ENCODE measurements at places on chromosomes 1 and 21. TPM values are rescaled to one million over a fixed set of nuclear protein-coding genes. Genes with fewer than 3 reads are reported as not detected.

GRCh38 chr1:7322283-7322785, 448.8 kb upstream of the VAMP3 start:
- DNase-seq: no peak

DNA sequence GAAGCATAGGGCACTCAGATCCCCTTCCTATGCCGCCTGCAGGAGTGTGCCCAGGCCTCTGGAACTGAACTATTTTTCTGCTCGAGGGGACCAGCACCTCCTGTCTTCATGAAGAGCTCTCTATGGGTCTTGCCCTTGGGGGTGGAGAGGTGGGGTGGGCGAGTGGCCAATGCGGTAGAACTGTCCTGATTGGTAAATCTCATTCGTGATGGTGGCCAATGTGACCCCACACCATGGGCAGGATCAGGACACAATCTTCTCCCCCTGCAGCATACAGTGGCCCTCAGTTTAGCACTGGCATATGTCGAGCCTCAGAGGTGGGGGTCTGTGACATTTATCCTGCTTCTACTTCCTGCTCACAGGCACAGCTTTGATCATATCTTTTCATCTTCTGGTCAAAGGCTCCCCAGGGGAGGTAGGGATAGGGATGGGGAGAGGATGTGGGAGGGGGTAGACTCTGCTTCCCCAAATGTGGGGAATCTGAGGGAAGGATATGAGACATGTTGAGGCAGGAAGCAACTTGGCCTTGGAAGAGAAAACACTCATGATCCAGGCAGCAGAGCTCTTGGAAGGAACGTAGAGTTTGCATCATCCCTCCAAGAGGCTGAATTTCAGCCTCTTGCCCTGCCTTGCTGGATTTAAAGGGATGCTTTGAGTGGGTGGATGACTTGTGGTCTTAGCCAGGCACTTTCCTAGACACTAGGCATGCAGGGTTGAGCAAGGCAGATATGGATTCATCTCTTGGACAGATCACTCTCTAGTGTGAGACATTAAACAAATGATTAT, 81.8 kb downstream of the LAMC2 start:
- DNase-seq: no peak

DNA sequence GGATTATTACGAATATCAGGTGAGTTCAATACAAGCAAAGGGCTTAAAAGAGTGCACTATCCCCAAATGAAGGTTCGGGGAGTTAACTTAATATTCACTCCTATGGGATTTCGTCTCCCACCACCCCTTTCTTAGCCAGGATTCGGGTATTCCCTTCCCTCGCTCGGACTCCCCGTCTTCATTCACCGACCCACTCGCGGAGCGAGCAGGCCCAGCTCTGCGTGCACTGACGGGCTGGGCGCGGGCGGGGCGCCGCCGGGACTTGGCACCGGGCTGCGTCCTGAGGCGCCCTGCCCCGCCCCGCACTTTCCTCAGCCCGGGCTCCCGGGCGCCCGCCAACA, 7.7 kb upstream of the MPZL1 start:
- DNase-seq: no peak

DNA sequence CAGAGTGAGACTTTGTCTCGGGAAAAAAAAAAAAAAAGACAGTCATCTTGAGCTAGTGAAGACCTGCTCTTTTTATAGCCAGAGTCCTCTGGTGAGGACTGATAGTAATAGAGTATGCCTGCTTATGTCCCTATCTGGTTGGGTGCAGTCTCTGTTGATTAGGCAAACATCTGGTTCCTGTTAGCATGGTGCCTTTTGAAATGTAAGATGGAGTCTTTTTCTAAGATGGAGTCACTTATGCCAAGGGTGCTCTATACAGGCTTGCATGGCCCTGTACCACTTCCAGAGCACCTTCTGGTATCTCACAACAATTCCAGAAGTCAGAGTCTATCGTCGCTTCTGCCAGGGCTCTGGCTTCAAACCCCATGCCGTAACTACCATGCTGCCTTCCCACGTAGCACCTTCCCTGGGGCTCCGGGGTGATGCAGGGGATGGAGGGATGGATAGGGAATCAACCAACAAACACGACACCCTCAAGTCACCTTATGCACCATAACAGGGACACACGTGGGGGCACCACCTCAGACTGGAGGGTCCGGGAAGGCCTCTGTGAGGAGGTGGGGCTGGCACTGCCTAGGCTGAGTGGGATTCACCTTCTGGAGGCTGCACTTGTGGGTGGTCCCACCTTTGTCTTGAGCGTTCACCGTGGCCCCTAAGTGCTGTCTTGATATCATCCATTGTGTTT, 11.6 kb upstream of the PADI6 start:
- no peak for DNase-seq

DNA sequence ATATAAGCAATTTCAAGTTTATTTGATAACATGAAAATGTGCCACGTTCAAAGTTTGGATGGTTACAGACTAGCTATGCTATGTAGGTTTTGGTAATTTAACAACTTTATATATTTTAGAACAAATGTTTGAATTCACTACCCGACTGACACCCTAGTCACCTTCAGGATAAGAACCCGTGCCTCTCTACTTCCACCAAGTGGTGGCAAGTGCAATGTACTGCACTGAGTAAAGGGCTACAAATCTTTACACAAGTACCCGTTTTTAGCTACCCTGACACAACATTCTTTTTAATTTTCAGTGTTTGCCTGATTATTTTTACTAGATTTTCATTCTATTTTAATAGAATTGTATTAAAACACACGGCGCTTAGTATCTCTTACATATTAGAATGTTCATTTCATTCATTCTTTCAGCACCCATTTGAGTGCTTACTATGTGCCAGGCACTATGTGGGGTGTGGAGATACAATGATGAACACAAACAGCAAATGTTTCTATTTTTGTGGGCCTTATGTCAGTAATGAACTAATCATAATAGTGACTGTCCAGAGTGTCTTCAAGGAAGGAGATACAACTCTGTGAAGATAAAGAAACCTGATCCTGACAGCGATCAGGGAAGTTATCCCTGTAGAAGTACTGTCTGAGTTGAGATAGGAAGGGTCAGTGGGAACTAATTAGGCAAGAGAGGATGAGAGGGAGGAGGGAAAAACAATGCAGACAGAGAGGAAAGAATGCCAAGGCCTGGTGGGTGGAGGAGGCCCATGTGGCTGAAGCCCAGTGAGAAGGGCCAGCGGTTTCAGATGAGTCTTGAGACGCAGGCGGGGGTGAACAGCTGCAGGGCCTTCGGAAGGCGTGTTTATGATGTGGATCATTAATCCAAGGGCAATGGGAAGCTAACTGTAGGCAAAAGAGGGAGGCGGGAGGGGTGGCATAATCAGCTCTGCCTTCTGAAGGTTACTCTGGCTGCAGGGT, 3.8 kb downstream of the LCA5L start:
- no peak for DNase-seq

GRCh38 chr1:214542275-214543199, 8.9 kb downstream of the PTPN14 start:
- no peak for DNase-seq

DNA sequence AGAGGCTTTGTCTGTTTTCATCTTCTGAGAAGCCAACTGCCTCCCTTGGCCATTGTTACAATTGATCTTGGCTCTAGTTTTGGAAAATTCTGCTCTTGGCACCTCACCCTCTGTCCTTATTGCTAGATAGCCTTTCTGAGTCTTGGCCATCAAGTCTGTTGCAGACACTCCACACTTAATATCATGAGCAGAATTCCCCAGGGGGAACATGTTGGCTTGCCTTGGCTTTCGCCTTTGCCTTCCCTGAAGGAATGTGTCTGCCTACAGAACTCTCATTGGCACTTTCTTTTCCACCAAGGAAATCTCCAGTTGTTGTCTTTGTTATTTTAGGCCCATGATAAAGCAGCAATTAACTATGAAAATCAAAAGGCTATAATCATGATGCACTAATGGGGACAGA, 42.7 kb upstream of the LDLRAP1 start:
- DNase-seq: no peak

- no peak for DNase-seq
Observed at GRCh38 chr21:14768042-14768441, 221.9 kb upstream of the SAMSN1 start.

- DNase-seq: peak; percentile 41
Observed at GRCh38 chr1:21149855-21150432, 26.8 kb downstream of the EIF4G3 start.

- DNase-seq: no peak
Observed at GRCh38 chr1:86542631-86543030, 4.2 kb upstream of the CLCA4 start.

DNA sequence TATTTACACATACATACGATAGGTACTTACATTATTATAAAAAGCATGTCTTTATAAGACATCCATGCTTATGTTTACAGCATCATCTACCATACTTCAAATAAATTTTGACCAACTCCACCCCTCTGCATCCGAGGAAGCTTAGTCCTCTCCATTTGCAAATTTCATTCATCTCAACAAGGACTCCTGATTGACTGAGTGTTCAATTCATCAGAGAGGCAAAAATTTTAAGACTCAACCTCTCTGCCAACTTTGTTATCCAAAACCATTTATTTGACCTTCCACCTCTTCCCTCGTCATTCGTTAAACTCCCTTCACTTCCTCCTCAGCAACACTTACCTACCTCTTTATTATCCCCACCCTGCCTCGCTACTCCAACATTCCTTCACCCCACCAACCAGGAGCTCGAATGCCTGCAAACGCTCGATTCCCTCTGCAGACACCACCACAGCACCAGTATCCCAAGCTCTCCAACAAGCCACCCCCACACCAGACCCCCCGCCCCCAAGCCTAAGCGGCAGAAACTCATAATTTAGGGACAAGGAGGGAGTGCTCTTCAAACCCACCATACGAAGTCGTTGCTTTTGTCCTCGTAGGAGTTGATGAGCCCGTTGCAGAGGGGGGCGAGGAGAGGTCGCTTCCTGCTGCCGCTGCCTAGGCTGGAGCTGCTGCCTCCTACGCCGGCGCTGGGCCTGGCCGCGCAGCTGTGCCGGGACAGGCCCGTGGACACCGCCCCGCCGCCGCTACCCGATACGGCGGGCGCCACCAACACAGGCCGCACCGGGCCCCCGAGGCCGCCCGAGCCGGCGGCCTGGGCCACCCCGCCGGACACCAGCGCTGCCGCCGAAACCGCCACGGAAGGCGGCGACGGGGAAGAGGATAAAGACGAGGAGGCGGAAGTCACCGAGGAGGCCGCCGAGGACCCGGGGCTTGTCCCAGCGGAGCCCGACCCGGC, 803 bp downstream of the COP1 start:
- peak; percentile 75 for DNase-seq

DNA sequence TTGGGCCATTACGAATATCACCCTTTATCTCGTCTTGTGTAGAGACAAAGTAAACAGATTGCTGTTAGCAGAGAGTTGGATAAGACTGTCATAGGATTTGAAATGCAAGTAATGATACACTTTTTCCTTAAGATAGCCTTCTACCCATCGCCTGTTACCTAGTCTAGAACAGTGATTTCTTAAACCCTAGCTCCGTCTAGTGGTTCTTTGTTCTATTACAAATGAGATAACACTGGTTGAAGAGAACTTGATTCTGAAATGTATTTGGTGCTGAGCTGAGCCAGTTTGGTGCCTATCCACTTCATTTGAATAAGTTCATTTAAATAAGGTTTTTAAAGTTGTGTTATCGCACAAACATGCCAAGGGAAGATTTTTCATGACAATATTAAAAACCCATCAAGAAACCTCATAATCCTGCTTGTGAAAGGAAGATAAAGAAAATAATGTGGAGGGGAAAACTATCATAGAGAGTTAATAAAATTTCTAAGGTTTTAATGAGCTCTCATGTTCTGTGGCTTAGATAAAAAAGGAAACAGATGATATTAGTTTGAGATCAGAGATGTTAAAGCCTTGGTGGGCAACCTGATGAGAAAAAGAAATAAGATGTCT, 1.5 kb upstream of the KCNH1 start:
- DNase-seq: peak; percentile 29

DNA sequence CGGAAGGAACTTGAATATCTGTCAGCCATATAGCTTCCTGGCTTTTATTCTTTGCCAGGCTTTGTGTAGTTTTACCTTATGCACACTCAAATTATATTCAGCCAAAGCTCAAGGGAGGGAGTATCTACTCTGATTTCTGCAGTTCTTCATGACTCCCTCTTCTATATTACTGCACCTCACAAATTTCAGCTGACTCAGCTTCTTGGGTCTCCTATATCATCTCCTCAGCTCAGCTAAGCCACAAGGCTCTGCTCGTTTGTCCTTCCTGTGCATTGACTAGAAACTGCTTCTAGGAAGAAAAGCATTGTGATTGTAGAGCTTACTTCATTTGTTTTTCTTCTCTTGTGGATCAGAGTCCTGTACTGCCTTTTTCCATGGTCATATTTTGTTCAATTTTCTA, 37.4 kb downstream of the BTBD8 start:
- no peak for DNase-seq

GRCh38 chr21:39137248-39138178, 45.7 kb downstream of the PSMG1 start:
- DNase-seq: peak; percentile 45

DNA sequence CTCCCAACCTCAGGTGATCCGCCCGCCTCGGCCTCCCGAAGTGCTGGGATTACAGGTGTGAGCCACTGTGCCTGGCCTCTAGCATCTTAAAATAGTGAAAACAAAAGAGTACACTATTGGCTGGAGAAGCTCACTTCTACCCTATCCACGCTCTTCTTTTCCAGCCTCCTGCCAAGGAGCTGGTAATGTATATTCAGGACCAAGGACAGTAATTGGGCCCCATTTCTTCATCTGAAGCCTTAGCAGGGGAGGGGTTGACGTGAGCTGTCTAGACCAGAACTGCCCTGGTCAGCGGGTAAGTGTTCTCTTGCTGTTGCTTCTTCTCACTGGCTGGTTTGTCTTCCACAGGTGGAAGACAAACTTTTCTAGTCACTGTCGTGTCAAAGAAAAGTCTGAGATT, 70.2 kb downstream of the DNM3 start:
- no peak for DNase-seq

Gene AKR7A3
- polyA plus RNA-seq: 3.2 TPM

Gene HSPB7
- polyA plus RNA-seq: 13.2 TPM

Gene GPR161
- 7.7 TPM for polyA plus RNA-seq

Gene PACC1
- polyA plus RNA-seq: 4.6 TPM

Gene CELSR2
- polyA plus RNA-seq: 11.3 TPM

Gene HRNR
- polyA plus RNA-seq: 0.12 TPM

Gene KCNE2
- 0.37 TPM for polyA plus RNA-seq

Gene DNAH14
- 18.2 TPM for polyA plus RNA-seq

Gene KRTAP11-1
- not detected for polyA plus RNA-seq
